Left lung (tissue), 14 donors: ENCODE measurements at places on chromosomes 13 and 19.

DNA sequence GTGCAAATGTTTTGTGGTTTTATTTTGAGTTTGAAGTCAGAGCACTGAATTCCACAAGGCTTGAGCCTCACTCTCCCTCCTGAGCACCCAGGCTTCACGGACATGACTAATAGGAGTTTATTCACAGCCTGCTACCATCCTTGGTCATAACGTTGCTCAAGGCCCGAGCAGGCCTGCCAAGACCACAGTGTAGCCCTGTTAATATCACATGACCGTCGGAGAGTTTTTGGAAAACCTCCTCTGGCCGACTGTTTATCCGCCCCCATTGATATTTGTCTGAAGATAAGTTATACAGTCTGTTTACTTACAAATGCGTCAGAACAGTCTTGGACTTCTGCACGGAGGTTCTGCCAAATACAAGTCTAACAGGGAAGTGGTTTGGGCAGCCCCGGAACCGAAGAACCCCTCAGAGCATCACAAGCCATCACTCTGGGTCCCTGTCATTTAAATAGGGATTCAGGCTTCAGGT, 89.9 kb downstream of the COL4A2 start:
- peak; percentile 93 for DNase-seq

GRCh38 chr19:7654401-7654800, 14.4 kb upstream of the RETN start:
- DNase-seq, result no peak

GRCh38 chr19:8531470-8531869, 17.5 kb upstream of the ZNF414 start:
- no peak for DNase-seq

DNA sequence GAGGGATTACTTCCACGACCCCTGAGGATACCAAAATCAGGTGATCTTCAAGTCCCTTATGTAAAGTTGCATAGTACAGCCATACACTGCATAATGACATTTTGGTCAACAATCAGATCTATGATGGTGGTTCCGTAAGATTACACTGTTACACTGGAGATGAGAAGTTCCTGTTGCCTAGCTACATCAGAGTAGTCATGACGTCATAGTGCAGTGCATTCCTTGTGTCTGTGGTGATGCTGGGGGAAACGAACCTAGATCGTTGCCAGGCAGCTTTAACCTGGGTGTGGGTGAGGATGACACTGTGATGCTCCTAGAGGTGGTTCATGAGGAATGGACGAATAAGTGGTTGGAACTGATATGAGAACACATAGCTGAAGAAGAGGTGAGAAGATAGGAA, 9.1 kb downstream of the ZNF610 start:
- DNase-seq, result no peak

- DNase-seq, result peak; percentile 76
Observed at GRCh38 chr19:2047449-2048103, 3.5 kb downstream of the MKNK2 start.

DNA sequence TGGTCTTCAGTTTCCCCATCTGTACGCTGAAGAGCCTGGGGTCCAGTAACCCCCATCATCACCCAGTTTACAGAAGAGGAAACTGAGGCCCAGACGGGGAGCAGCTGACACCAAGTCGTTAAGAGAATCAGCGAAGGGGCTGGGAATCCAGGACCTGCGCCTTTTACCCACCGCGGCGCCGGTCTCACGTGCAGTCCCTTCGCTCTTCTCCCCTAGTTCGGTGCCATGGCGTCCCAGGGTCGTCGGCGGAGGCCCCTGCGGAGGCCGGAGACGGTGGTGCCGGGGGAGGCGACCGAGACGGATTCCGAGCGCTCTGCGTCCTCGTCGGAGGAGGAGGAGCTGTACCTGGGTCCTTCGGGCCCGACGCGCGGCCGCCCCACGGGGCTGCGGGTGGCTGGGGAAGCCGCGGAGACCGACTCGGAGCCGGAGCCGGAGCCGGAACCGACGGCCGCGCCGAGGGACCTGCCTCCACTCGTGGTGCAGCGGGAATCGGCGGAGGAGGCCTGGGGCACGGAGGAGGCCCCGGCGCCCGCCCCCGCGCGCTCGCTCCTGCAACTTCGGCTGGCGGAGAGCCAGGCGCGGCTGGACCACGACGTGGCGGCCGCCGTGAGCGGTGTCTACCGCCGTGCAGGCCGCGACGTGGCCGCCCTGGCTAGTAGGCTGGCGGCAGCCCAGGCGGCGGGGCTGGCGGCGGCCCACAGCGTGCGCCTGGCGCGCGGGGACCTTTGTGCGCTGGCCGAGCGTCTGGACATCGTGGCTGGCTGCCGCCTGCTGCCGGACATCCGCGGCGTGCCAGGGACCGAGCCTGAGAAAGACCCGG, 698 bp downstream of the BLOC1S3 start:
- peak; percentile 44 for DNase-seq

GRCh38 chr13:41384749-41385503, 72.4 kb upstream of the RGCC start:
- DNase-seq, result peak; percentile 7

DNA sequence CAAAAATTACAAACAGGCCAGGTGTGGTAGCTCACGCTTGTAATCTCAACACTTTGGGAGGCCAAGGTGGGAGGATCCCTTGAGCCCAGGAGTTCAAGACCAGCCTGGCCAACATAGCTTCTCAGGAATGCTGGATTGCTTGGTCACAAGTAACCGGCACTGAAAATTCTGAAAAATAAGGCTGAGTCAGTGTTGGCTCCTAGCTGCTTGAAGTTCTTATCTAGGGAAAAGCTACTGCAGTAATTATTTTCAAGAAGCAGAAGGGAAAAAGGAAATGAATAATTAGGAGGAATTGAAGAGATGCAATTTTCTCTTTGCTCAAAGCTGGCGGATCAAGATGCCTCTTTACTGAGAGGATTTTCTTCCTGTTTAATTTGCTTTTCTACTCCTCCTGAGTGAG, 75.0 kb upstream of the GTF3A start:
- no peak for DNase-seq

GRCh38 chr13:79402074-79402635, 3.9 kb downstream of the RBM26 start:
- DNase-seq, result no peak

DNA sequence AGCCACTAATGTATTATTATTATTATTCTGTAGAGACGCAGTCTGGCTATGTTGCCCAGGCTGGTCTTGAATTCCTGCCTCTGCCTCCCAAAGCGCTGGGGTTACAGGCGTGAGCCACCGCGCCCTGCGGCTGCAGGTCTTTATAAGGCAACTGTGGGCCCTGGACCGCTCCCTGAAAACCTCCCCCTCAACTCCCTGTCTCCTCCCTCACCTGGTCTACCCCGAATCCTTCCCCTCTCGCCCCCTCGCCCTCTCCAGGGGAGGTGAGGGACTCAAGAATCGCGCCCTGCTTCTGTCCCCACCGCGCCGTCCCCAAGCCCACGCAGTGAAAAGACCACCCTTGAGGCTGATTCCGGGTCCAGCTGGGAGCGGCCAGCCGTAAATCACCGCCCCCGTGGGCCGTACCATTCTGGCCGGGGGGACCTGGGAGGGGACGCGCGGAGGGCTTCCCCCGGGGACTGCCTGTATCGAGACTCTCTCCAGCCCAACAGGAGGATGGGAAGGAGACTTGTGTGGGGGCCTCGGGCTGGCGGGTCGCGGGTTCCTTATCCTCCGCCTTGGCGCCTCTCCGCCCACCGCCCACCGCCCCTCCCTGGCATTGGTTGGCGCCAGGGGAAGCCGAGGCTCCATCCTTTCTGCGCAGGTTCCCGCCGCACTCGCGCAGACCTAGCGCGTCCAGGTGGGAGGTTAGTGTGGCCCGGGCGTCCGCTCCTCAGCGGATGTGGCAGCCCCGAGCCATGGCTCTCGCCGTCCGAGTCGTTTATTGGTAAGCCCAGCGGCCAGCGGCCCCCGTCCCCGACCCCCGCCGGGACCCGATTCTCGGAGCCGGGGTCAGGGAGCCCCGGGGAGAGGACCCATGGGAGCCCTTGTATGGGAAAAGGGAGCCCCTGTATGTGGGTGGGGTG, at the start of gene SELENOW:
SELENOW (plus strand) TSS at position 655 of the 905 bp plus-strand sequence; CDS start at position 738, 83 bp downstream.
- DNase-seq, result peak; percentile 86

GRCh38 chr19:40599331-40599901, 1.8 kb upstream of the LTBP4 start:
- DNase-seq, result no peak

DNA sequence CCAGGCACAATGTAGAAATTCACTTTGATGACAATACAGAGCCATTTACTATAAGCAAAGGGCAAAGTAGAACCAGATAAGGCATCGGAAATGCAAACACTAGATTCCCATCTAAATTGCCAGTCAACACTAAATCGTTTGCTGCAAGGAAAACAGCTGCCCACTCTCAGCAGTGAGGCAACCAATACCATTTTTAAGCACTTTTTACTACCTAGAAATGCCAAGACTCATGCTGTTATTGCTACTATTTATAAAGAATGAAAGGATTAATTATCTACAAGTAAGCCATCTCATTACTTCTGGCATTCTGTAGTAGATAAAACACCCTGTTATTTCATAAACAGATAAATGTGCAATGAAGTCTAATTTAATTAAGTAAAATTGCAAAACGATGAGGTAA, 422.0 kb downstream of the FGF14 start:
- no peak for DNase-seq

DNA sequence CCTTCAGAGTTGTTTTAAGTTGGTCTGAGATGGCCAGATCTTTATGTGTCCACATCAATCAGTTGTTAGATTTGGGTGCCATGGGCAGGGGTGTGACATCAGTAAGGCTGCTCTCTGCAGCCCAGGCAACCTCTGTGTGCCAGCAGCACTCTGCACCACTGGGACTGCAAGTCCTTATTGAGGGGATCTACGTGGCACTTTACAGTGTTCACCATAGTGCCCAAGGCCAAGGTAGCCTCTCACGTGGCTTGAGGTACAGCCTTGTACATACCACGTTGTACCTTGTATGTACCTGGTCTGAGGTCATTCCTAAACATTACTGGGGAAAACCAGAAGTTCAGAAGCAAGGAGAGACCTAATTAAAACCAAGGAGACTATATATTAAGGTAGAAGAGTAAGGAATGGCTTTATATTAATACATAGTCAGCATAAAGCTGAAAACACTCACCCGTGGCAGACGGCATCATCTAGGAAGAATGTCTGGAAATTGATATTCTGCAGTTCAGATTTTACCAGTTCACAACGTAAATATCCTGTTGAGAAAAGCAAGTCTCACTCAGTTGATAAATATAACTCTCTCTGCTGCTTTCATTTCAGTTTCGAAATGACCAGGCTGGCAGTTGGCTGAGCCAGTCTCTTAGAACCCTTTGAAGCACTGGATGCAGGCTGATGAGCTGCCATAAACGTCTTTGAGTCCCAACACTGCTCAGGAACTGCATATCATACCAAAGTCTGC, 128.8 kb downstream of the ZDHHC20 start:
- no peak for DNase-seq

DNA sequence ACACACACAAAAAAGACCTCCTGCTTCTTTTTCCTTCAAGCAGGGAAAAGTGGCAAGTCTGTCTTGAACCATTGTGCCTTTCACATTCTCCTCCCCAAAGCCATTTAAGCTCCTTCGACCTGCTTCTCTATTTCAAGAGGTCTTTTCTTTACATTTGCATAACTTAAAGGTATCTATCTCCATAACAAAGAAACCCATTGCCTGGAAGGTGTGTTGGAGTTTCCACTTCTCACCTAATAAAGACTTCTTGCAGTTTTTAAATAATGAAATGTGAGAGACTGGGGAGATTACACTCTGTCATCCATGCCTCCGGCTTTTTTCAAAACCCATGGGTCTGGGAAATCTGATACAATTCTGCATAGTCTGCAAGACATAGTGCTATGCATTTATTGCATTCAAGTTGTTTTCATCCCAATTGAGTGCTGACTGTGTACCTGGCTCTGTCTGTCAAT, 41.8 kb upstream of the NBEA start:
- no peak for DNase-seq

DNA sequence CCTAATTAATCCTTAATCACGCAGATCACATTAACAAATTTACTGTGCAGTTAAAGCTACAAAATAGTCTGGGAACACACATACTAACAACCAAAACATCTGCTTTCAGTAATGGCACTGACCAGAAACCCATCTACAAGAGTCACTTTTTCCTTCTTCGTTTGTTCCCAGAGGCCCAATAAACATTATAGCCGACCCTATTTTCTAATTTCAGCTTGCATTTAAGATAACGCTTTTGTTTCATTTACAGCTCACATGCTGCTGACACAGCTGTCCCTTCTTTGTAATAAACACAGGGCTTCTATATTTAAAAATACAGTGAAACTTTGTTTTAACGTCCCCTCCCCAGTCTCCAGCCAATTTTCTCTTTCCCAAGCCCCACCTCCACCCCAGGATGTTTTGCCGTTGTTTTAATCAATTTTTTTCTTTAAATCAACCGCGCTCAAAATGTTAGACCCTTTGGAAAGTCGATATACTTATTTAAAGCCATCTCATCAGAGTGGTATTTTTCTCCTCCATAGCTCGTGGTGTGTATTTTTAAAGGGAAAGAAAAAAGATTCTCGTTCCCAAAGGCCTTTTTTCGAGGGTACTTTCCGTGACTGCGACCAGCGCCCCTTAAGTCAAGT, 1.7 kb upstream of the WBP4 start:
- DNase-seq, result no peak

DNA sequence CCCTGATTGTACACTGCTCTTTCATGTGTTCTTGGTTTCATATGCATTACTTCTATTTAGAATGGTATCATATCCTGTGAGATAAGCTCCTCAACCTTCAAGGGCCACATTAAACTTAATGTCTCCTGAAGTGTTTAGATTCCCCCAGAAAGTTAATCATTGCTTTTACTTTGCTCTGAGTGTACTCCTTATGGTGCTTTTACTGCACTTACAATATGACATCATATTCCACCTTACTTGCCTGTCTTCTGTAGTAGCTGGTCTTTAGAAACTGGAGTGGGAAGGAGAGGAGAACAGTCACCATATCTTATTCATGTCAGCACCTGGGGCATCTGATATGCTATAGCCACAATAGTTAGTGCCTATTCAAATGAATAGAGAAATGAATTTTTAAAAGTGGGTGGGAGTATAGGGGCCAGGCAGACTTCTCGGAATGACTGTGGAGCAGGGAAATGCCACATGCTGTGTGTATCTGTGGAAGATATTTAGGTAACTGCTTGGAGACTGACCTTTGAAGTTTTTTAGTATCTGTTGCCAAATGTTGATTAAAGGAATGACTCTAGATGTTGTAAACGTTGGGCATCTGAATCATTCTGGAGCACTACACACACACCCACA, 40.2 kb downstream of the SLAIN1 start:
- DNase-seq, result no peak

GRCh38 chr13:35716729-35717128, 240.2 kb upstream of the MAB21L1 start:
- no peak for DNase-seq

GRCh38 chr13:31595563-31595962, 143.8 kb upstream of the RXFP2 start:
- DNase-seq, result no peak

GRCh38 chr19:15635016-15635805, 5.5 kb upstream of the CYP4F3 start:
- no peak for DNase-seq

DNA sequence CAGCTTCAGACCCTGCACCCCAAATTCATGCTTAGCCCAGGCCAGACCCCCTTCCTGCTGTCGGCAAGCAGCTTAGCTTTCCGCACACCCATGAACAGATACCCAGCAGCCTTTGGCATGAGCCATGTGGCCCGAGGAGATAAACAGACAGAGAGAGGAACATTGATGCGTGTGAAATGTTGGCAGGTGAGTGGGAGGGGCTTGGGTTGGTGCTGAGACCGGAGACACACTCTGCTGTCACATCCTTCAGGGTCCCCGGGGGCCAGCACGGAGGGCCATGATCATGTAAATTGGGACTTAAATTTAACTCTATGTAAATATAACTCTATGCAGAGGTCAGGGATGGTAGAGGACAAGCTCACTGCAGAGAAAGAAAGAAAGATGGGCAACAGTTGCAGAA, 1.5 kb downstream of the CD22 start:
- no peak for DNase-seq

- DNase-seq, result peak; percentile 42
Observed at GRCh38 chr19:12757544-12758274, 6.1 kb downstream of the BEST2 start.
